CD8-positive, alpha-beta memory T cell (primary cell): ENCODE measurements at places on chromosomes 16 and 17. TPM values are rescaled to one million over a fixed set of nuclear protein-coding genes. Genes with fewer than 3 reads are reported as not detected.

Gene MYLK3
- total RNA-seq: 0.20 TPM

Gene FOXL1
- not detected for total RNA-seq

Gene TADA2A
- total RNA-seq: 42.3 TPM

Gene NAGPA
- 19.0 TPM for total RNA-seq

Gene SRP68
- total RNA-seq: 123 TPM
